ENCODE measurements at places on chromosomes 7 and 10. TPM values are rescaled to one million over a fixed set of nuclear protein-coding genes. Genes with fewer than 3 reads are reported as not detected.

The SPDYE6 gene
- total RNA-seq, result not detected

The NKX2-3 gene
- total RNA-seq, result not detected

The FBXL15 gene
- total RNA-seq, result 33.5 TPM

The GBX1 gene
- not detected for total RNA-seq

The CALCR gene
- total RNA-seq, result not detected

DNA sequence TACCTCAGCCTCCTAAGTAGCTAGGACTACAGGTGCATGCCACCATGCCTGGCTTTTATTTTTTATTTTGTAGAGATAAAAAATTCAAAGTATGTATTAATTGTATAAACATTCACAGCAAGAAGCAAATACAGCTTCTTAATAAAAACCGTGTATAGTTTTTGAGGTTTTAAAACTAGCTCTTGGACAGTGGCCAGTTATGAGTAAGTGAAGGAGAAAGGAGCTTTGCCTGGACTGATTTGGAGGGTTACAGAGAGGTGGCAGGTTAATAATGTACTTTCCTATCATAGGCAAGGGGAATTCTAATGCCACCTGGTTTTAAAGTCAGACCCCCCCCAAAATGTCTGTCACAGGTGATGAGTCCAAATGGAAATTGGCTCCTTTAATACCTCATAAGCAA is 43.4 kb downstream of the ZNRF2 start:
- H3K4me3 ChIP-seq, result no peak overlapping the region
- DNase-seq, result no peak
- no peak overlapping the region for H3K27ac ChIP-seq
- H3K36me3 ChIP-seq, result no peaks in the 10 kb centered on the region
- peaks cover 8% of the 10 kb centered on the region for H3K4me1 ChIP-seq

DNA sequence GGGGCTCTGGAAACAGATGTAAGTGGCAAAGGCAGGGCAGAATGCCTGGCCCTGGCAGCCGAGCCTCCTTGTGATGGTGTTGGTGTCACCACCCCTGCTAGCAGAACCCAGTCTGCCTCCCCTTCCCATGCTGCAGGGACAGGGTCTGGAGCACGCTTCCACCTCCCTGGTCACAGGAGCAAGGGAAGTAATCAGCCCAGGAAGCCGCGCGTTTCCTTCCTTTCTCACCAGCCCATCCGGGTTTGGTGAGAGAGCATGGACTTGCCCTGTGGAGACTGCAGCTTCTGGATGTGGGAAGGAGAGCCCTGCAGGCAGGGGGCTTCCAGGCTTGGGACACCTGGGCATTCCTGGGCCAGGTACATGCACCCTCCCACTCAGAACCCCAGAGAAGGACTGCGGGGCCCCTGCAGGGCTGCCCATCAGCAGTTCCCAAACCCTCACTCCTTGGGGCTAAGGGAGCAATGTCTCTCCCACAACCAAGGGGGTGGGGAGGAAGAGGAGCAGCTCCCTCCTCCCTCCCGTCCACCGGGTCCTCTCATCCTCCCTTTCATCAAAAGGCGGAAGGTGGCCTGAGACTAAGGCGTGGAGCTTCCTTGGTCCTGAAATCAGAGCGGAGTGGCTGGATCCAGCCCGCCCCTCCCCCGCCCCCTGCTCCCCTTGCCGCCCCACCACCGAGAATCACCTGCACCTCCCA is 1.8 kb downstream of the MMRN2 start:
- DNase-seq, result no peak
- peak overlapping the region; percentile 85 for H3K27ac ChIP-seq
- H3K4me1 ChIP-seq, result peaks cover 7% of the 10 kb centered on the region
- peak overlapping the region; percentile 13 for H3K4me3 ChIP-seq
- no peaks in the 10 kb centered on the region for H3K36me3 ChIP-seq

GRCh38 chr10:33386926-33387325 is 52.5 kb upstream of the NRP1 start:
- DNase-seq, result no peak
- no peaks in the 10 kb centered on the region for H3K27me3 ChIP-seq
- H3K4me1 ChIP-seq, result no peaks in the 10 kb centered on the region
- H3K4me3 ChIP-seq, result no peak overlapping the region
- no peak overlapping the region for H3K27ac ChIP-seq

DNA sequence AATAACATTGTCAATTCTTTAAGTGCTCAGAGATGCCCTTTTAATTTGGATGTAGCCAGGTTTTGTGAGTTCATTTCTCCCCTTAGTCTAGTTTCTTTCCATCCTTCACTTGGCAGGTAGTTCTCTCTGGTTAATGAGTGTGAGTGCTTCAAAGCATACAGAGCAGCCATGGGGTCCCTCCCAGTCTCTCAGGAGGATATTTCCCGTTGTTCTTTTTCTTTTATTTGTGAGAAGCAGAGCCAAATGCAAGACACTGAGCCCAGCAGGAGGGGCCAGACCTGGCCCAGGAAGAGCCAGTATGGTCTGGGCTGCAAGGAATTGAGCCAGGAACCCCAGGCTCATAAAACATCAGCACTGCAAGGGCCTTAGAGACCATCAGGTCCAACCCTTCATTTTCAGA is 52.4 kb downstream of the PLCE1 start:
- no peaks in the 10 kb centered on the region for H3K27me3 ChIP-seq
- no peaks in the 10 kb centered on the region for H3K36me3 ChIP-seq

DNA sequence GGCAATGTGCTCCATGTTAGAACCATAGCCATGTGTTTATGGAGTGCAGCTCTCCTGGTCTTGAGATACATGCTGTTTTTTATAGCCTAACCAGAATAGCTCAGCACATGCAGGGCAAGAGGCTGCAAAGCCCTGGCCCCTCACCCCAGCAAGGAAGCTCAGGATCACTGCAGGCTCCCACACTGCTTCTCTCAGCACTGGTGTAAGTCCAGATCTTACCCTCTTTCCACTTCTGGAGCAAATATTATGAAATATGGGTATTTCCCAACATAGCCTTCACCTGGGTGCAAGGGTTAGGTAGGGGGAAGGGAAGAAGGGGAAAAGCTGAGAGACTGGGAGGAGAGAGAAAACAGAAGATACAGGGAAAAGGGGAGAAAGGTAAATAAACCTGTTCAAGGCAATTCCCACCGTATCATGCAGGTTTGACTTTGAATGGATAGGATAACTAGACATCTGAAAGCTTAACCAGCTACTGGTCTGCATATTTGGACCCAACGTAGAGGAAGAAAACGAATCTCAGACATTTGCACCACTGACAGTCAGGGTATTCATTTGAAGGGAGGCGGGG is 19.7 kb downstream of the SKIDA1 start:
- H3K4me3 ChIP-seq, result no peak overlapping the region
- H3K27ac ChIP-seq, result no peak overlapping the region
- DNase-seq, result no peak
- no peaks in the 10 kb centered on the region for H3K36me3 ChIP-seq
- H3K27me3 ChIP-seq, result no peaks in the 10 kb centered on the region
- H3K4me1 ChIP-seq, result peaks cover 25% of the 10 kb centered on the region

DNA sequence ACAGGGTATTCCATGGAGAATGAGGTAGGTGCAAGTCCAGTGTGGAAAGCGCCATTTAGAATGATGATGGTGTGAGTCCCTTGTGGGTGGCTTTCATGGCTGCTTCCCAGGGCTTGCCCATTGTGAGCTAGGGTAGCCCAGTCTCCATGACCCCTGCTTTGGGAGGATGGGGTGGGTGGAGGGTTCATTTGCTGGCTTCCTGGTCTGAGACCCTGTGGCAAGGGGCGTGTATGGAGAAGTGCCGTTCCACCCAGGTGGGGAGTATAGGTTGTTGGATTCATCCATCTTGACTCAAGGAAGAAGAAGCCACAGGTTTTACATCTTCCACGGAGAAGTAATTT is 27.7 kb downstream of the CCM2 start:
- H3K4me3 ChIP-seq, result no peak overlapping the region
- H3K36me3 ChIP-seq, result no peaks in the 10 kb centered on the region
- H3K27ac ChIP-seq, result no peak overlapping the region
- H3K27me3 ChIP-seq, result no peaks in the 10 kb centered on the region

- H3K27me3 ChIP-seq, result no peaks in the 10 kb centered on the region
- H3K27ac ChIP-seq, result no peak overlapping the region
- DNase-seq, result no peak
- no peak overlapping the region for H3K4me3 ChIP-seq
- H3K36me3 ChIP-seq, result no peaks in the 10 kb centered on the region
- no peaks in the 10 kb centered on the region for H3K4me1 ChIP-seq
These were observed 261.8 kb upstream of the BMPER start for GRCh38 chr7:33643530-33643929.

- DNase-seq, result no peak
- H3K36me3 ChIP-seq, result no peaks in the 10 kb centered on the region
- H3K27me3 ChIP-seq, result no peaks in the 10 kb centered on the region
- no peaks in the 10 kb centered on the region for H3K4me1 ChIP-seq
These were observed 167.0 kb downstream of the SNX13 start for GRCh38 chr7:17773289-17773626.

DNA sequence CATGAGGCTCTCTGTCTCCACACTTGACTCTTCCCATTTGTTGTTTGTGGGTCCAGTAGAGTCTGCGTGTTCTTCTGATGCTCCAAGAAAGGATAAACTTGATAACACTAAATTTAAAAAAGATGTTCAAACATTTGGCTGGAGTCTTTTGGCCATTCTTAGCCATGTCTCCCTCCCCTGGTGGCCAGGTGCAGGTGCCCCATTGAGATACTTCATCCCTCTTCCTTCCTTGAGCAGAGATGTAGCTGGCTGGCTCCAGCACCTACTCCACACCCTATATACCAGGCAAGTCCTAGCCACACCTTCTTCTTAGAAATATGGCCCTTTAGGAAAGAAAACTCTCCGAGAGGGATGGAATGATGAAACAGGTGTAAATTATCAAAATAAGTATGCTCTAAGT is 103.2 kb upstream of the GJD4 start:
- H3K4me3 ChIP-seq, result no peak overlapping the region
- no peak for DNase-seq
- H3K27ac ChIP-seq, result no peak overlapping the region

DNA sequence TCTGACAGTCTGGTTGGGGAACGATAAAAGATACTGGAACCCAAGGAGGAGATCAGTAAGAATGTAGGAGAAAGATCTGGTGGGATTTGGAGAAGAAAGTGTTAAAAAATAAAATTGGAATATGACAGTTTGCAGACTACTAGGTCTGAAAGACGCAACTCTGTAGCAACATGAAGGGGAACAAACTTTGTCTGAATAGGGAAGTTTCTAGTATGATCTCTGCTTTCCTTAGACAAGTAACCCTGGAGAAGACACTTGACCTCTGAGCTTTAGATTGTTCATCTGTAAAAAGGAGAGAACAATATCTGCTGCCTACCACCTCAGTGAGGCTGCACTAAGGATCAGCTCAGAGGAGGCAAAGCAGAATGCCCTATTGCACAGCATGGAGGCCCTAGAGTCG is 3.0 kb upstream of the PRSS1 start:
- H3K36me3 ChIP-seq, result no peaks in the 10 kb centered on the region
- no peak overlapping the region for H3K4me3 ChIP-seq
- no peak for DNase-seq
- H3K4me1 ChIP-seq, result peaks cover 30% of the 10 kb centered on the region

DNA sequence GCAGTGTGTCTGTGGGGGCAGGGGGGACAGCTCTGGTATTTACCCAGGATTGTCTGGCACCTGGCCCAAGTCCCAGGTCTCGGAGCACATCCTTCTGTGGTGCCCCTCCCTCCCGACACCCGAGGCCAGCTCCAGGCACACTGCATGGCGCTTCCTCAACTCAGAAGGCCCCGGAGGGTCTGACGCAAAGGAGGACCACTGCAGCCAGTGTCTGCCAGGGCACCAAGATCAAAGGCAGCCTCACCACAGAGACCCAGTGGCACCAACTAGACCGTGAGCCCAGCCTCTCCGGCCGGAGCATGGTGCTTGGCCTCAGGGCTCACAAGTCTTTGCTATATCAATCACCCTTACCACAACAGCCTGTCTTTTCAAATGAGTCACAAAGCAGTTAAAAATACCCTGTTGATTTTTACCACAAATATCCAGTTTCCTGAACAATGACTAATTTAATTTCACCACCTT is 99.3 kb upstream of the DDC start:
- no peak overlapping the region for H3K27ac ChIP-seq
- no peak overlapping the region for H3K4me3 ChIP-seq
- H3K36me3 ChIP-seq, result no peaks in the 10 kb centered on the region
- H3K4me1 ChIP-seq, result peaks cover 54% of the 10 kb centered on the region
- H3K27me3 ChIP-seq, result no peaks in the 10 kb centered on the region

DNA sequence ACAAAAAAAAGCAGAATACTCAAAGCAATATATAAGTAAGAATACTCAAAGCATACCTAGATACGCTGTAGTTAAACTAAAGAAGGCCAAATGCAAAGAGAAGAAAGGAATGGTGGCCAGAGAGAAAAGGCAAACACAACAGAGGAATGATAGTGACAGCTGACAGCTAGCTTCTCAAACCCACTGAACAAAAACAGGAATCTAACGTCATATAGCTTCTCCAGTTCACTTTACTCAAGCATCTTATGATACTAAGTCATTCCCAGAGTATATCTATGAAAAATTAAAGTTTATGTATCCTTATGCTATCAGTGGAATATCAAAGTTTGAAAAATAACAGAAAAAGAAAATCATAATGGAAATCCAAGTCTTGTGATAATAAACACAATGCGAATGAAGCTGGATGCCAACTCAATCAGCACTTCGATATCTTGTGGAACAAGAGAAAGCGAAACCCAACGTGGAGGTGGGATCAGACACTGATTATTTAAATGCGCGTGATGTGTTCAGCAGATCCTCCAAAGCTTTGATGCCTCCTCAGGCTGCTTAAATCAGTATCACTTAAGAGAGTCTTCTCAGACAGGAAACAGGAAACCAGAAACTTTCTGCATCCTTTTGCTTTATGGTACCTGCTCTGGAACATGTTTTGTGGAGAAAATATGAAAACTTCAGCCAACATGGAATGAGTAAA is 102.8 kb downstream of the PIP4K2A start:
- no peak overlapping the region for H3K4me3 ChIP-seq
- no peak overlapping the region for H3K27ac ChIP-seq
- H3K36me3 ChIP-seq, result no peaks in the 10 kb centered on the region
- no peak for DNase-seq
- no peaks in the 10 kb centered on the region for H3K27me3 ChIP-seq

DNA sequence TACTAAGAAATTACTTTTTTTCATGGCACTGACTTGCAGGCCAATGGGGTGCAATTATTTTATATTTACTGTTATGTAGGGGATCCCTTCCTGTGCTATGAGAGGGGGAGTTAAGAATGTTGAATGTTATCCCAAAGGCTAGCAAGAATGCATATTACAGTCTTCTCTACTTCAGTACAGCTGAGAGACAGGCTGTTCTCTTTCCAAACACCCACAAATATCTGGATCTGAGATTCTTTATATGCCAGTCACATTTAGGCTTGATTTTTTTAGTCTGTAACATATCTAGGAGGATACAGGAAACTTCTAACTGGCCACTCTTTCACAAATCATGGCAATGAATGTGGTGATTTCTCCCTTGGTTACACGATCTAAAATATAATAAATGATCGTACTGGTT is 266.4 kb upstream of the FZD8 start:
- H3K27ac ChIP-seq, result no peak overlapping the region
- no peaks in the 10 kb centered on the region for H3K36me3 ChIP-seq
- peaks cover 3% of the 10 kb centered on the region for H3K4me1 ChIP-seq
- DNase-seq, result no peak
- no peaks in the 10 kb centered on the region for H3K27me3 ChIP-seq
- no peak overlapping the region for H3K4me3 ChIP-seq

Measured in thyroid gland (tissue), 4 donors.